Stimulated activated CD4-positive, alpha-beta T cell treated with anti-CD3 and anti-CD28 coated beads, Interleukin-2, amount 100 ng/mL, for 4 hours (primary cell): ENCODE measurements at places on chromosomes 7 and 10.
A peak's percentile ranks its signal among the peaks of the same experiment; 100 is the strongest.

DNA sequence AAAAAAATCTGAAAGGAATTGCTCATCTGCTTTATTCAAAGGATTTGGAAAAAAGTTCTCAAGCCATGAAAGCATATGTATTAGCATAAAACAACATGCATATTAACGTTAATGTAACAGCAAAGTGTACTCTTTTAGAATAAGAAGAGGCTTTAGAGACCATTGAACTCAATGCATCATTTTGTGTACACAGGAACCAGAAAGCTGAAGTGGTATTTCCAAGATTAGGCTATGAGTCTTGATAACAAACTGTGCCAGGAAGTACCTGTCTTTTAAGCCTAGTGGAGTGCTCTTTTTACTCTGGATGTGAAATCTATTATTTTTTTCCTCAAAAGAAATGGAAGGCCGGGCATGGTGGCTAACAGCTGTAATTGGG, 164.2 kb downstream of the THSD7A start:
- no peak for DNase-seq

DNA sequence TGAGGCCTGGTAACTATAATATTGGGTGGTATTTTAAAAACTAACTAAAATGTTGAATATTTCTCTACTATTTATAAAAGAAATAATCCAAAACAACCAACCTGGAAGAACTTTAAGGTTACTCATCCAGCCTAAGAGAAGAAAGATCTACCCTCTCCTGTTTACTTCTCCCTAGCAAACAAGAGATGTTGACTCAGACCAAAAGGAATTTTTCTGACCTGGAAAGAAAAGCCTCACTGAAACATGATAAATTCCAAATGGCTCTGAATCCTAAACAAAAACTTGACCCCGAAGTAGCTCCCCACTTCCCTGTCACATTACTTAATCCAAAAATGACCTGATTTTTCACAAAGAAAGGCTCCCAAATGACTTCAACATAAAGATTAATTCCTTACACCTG, 101.2 kb downstream of the PARD3 start:
- DNase-seq: no peak

DNA sequence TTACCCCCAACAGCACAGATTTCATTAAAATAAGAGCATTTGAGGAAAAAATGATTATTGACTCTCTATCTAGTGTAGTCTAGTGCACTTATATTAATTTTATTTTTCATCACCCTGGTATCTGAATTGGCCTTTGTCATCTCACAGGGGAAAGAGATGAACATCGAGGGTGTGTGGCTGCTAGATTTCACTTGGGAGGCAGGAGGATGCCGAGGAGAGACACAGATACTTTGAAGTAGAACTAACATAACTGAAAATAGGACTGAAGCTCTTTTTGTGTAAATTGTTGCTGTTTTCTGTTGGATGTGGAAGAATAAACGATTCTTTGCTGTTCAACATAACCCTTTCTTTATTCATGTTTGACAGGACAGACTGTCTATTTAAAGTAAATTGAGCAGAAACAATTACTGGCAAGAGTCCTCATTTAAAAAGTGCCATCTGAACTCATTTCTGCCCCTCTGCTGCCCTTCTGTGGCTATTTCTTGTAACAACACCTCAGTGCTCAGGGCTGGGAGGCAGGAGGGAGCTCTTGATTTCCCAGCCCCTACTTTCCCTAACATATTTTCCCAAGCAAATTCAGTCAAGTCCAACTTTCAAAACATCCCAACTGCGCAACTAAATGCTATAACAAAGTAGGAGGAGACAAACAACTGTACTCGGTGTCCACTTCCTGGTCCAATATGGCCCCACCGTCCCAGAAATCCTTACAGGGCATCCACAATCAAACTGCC, 15.6 kb downstream of the LYZL1 start:
- no peak for DNase-seq

- no peak for DNase-seq
These were observed 259.6 kb upstream of the PPP2R2D start for GRCh38 chr10:131641231-131641630.

DNA sequence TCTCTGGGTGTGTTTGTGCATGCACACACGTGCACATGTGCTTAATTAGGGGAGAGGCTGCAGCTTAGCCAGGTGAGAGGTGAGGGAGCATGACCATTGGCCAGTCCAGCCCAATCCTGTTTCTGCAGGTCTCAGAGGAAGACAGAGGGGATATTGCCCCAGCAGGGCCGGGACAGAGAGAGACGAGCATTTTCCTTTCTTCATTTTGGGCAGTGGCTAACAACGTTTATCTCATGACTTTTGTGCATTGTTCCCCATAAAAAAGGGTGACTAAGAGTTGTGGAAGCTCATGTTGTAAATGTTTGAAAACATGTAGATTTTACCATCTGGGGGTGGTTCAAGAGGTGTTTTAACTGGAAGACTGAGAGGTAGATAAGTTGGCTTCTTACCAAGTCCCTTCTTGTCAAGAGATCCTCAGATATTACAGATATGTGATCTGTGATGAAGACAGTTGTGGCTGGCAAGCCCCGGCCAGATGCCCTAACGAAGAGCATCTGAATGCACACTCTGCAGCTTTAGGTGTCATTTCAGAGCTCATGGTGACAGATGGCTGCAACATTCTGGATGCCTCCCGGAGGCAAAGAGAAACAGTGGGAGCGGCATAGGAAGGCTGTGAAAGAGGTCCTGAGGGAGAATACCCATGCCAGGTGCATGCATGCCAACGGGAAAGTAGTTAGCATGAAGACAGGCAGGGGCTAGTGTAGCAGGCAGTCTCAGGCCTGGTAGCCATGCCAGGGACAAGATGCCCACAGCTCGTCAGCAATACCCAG, 16.7 kb upstream of the DMBT1 start:
- DNase-seq: no peak

GRCh38 chr7:133912916-133913697, 214.0 kb upstream of the LRGUK start:
- DNase-seq: no peak

DNA sequence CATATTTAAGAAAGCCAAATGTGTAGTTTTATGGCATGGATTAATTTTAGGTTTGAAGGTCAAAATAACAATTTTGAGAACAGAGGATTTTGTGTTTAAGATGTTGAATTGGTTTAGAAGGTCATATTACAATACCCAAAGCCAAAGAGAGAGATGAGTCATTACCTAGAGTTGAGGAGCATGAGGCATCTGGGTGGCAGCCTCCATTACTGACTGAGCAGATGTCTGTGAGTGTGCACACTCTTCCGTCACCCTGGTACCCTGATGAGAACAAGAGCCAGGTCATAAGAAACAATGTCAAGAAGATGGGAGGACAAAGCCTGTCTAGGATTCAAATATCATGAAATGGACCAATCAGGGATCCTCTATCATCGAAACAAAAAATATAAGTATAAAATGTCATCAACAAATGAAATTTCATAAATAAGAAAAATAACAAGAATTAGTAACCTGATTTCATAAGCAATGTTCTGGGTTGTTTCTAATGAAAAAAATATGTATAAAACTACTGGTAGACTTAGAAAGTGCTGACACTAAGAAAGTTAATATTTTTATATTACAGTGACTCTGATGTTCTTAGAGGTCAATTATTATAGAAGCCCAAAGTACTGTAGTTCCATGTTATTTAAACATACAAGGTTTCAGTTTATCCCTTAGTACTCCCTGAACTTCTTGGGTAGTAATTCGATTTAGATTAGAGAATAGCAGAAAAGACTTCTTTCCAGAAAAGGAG, 20.0 kb downstream of the CUBN start:
- DNase-seq: no peak

DNA sequence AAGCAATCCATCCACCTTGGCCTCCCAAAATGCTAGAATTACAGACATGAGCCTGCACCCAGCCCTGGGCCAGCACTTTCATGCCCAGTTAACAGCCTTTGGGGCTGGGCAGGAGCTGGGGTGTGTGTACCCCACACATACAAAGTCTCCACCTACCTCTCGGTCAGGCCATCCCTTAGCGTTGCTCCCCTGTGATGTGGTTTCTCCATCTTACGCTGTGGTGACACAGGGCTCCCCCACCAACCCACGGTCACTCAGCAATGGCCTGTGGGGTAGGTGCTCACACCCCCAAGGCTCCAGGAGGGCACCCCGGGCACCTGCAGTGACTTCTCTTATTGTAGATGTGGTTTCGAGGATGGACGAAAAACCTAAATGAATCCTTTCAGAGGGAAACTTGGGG, 58.8 kb downstream of the ASB13 start:
- DNase-seq: no peak

DNA sequence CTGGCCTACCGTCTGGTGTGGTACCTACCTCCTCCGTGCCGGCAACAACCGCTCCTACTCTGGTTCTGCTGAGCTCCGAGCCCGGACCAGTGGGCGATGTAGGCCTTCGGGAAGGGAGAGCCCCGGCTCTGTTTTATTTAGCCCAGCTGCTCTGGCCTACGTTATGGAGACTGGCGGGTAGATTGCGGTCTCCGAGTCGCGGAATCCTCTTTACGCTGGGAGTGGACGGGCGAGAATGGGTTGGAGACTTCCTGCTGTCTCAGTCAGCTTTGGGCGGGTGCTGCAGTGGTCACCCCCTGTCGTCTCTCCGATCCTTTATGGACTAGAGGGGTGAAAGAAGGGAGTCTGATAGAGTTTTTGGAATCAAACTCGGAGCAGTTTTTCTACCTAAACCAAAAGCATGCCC, 406 bp downstream of the CBLL1 start:
- DNase-seq: peak; percentile 1

DNA sequence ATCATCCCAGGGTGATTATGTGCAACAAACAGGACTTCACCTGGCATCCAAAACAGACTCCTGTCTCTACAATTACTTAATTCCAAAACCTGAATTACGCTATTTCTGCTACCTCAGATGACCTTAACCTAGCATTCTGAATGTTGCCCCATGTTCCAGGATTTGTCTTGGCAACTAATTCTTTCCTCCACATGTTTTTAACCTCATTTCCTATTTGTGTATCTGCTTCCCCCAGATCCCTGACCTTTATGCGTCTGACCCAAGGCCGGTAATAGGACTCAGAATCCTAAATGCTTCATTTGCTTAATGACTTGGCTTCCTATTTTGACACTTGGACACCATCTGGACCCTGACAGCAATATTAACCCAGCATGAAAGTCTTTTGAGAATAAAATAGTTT, 8.7 kb upstream of the ING3 start:
- DNase-seq: no peak

- DNase-seq: no peak
These were observed 866.4 kb downstream of the LRMDA start for GRCh38 chr10:76297780-76298281.

DNA sequence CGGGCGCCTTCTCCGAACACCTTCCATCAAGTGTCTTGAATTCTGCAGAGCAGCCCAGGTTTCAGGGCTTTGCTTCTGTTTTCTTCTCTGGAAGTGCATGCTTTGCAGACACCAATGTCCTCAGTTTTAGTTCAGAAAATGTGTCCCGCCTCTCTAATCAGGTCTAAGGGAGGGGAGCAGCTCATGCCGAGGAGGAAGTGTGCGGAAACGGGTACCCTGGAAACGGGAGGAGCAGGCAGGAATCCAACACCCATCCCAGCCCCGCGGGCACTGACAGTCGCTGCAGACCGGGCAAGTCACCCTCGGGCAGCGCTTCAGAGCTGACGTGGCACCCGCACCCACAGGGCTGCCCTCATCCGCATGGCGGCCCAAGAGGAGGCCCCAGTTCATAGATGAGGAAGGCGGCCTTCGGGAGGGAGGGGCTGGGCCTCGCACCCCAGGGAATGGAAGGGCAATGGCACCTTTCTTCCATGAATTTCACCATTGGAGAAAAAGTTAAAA, 338.7 kb downstream of the DNAJB6 start:
- no peak for DNase-seq

- no peak for DNase-seq
These were observed 4.9 kb upstream of the ELN start for GRCh38 chr7:74023092-74023536.

DNA sequence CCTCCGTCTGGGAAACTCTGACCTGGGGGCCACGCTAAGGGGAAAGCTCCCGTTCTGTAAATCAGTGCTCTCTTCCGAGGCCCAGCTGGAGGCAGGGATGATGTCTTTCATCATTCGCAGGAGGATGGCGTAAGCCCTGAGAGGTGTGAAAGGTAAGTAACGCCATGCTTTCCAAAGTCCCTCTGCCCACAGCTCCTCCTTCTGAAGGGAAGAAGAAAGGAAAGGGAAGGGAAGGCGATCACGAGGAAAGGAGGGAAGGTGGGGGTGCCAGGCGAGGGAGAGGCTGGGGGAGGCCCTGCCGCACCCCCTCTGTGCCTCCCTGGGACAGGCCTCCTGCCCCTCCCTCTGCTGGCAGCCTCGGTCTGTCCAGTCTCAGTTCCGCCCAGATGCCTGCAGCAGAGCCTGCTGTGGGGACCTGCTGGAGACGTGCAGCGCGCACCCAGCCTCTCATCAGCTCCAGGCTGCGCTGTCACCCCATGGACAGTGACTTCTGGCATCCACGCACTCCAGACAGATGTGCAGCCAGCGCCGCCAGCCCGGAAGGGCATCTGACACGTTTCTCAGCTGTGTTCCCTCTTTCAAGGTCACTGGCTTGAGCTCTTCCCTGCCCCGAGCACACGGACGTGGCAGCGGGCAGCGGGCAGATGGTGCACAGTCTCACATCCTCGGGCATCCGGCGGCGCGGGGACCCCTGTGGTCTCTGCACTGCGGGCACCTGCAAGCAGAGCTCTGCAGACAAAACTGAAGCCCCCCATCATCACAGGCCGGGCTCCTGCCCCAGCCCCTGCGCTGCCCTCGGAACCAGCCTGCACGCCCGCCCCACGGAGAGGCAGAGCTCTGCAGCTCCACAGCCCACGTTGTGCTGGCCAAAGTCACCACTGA, 60.6 kb downstream of the INSIG1 start:
- DNase-seq: no peak

DNA sequence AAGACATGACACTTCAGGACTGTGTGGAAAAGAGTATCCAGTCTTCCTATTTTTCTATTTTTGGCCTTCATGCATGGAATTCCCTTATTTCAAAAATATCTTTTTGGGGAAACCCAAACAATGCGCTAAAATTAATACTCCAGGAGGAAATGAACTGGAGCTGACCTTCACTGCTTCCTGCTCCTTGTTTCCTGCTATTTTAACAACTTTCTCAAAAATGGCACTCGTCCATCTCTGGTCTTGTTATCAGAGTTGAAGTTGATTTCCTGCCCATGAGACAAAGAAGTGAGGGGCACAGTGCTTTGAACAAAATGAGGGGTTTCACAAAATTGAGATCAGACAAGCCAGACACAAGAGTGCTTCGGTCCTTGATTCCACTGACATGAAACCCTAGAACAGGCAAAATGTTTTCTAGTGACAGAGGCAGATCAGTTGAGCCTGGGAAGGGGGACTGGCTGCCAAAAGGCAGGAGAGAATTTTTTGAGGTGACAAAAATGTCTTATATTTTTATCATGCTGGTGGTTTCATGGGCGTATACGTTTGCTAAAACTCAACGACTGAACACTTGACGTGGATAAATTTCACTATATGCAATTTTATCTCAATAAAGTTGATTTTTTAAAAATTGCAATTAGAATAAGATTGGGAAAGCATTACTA, 193.2 kb downstream of the CREB5 start:
- no peak for DNase-seq

GRCh38 chr10:99360934-99361333, 31.8 kb downstream of the CNNM1 start:
- DNase-seq: no peak
